ENCODE measurements at places on chromosomes 11 and 22. TPM values are rescaled to one million over a fixed set of nuclear protein-coding genes. Genes with fewer than 3 reads are reported as not detected.

PACSIN3 gene
- 75.0 TPM for total RNA-seq

HPX gene
- 0.54 TPM for total RNA-seq

OR2AG2 gene
- total RNA-seq, result not detected

- peaks cover 26% of the 10 kb centered on the region for H3K36me3 ChIP-seq
- DNase-seq, result peak; percentile 21
- H3K4me1 ChIP-seq, result no peaks in the 10 kb centered on the region
- no peak overlapping the region for H3K27ac ChIP-seq
- no peak overlapping the region for H3K4me3 ChIP-seq
Measured at GRCh38 chr22:19086417-19086816, 35.8 kb downstream of the DGCR2 start.

DNA sequence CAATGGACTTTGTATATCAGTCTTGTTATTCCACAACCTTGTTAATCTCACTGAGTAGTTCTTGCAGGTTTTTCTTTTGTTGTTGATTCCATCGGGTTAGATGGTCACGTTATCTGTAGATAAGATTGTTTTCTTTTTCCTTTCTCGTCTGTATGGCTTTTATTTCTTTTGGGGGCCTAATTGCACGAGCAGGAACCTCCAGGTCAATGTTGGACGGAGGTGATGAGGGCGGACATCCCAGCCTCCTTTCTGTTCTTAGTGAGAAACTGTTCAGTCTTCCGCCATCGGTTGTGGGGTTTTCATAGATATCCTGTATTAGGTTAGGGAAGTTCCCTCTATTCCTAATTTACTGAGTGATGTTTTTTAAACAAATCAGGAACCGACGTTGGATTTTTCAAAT lies 4.8 kb upstream of the PRR33 start:
- H3K27ac ChIP-seq, result no peak overlapping the region
- H3K27me3 ChIP-seq, result no peaks in the 10 kb centered on the region
- H3K4me3 ChIP-seq, result no peak overlapping the region
- no peaks in the 10 kb centered on the region for H3K36me3 ChIP-seq

GRCh38 chr22:22818861-22819855 lies 68.5 kb upstream of the IGLL5 start:
- H3K27me3 ChIP-seq, result no peaks in the 10 kb centered on the region
- H3K4me3 ChIP-seq, result no peak overlapping the region
- no peak for DNase-seq
- H3K36me3 ChIP-seq, result no peaks in the 10 kb centered on the region
- H3K4me1 ChIP-seq, result peaks cover 9% of the 10 kb centered on the region
- no peak overlapping the region for H3K27ac ChIP-seq

Measured in sigmoid colon (tissue), 7 donors.